GDM1 (cell line): ENCODE measurements at places on chromosomes 1 and 21.

DNA sequence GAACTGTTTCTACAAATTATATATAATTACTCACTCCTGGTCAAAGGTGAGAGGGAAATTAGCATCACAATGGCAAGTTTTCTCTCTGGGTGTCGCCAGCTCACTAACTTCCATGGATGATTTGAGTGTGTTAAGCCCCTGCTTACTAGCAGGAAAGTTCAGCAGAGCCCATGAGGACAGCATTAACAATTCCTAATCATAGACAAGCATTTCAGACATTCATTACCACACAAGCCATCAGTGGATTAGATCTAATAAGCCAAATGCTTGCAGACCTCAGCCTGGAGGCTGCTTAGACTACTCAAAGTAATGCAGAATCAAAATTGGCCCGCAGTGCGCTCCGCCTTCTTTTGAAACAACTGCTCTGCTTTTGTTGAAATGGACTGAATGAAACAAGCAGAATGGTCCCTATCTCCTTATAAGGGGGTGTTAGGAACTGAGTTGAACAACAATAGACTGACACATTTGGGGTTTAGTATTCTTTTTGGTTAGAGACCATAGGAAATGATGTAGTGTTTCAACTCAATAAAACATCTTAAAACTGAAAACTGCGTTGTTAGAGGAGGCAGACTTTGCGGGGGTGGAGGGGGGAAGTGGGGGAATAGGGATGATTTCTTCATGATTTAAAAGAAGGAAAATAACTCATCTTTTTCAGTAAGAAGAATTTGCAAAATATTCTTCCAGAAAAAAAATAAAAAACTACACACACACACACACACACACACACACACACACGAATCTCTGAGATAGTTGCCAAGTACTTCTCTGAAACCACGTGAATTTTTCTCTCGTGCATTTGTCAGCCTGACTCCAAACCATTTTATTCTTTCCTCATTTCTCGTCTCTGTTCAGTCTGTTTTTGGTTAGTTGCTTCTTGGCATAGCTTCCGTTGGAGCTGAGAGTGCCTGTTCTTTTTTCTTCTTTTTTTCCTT lies 54.6 kb downstream of the GORAB start:
- no peak for DNase-seq

- DNase-seq, result peak; percentile 89
Measured at GRCh38 chr1:202615501-202616354, 94.5 kb downstream of the SYT2 start.

GRCh38 chr21:36716836-36717235 lies 17.9 kb downstream of the SIM2 start:
- no peak for DNase-seq

GRCh38 chr1:93977598-93977945 lies 68.3 kb upstream of the GCLM start:
- no peak for DNase-seq

DNA sequence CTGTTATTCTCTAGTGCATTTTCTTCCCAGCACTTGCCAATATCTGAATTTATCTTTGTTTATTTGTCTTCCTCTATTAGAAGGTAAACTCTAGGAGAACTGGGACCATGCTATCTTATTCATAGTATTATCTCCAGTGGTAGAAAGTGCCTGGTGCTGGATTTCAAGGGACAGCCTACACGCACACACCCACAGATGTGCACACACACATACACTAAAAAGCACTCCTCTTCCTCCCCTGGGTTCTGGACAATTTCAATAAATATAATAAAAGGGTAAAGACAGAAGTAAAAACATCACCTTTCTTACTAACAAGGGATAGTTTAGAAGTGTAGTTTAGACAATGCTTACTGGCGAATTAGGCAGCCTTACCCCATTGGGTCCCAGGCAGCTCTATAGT lies 28.5 kb upstream of the USP24 start:
- no peak for DNase-seq

DNA sequence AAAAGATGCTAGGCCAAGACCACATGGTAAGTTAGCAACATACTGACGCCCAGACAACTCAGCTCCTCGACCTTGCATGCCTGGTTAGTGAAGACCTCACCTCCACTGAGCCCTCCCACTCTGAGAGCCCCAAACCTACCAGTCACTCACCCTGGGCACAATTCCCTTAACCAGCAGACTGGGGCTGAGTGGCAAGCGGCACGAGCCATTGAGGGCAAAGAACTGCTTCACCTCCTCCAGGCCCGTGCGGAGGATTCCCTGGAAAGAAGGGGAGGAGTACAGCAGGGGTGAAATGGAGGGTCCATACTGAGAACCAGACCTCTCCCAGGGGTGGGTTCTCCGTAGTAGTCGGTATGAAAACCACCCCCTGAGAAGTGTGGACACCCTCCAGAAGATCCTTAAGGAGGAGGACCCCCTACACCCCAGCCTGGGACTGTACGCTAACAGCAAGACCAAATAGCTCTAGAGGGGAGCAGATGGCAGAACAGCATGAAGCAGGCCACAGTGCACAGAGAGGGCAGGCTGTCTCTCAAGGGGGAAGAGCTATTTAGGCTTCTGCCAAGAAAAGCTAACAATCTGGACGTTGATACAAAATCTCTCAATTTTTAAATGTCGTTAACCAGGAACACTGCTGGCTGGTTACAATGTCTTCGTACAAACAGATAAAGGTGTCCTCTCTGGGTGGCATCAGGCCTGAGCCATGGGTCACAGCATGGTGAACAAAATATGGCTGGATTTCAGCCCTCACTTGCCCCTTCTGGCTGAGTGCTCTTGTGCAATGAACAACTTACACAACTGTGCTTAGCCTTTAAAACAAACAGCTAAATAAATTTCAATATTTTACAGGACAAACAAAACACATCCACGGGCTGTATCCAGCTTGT lies 31.0 kb upstream of the PPP1R15B start:
- DNase-seq, result no peak

- DNase-seq, result no peak
Measured at GRCh38 chr1:67824766-67825165, 8.5 kb downstream of the GNG12 start.

DNA sequence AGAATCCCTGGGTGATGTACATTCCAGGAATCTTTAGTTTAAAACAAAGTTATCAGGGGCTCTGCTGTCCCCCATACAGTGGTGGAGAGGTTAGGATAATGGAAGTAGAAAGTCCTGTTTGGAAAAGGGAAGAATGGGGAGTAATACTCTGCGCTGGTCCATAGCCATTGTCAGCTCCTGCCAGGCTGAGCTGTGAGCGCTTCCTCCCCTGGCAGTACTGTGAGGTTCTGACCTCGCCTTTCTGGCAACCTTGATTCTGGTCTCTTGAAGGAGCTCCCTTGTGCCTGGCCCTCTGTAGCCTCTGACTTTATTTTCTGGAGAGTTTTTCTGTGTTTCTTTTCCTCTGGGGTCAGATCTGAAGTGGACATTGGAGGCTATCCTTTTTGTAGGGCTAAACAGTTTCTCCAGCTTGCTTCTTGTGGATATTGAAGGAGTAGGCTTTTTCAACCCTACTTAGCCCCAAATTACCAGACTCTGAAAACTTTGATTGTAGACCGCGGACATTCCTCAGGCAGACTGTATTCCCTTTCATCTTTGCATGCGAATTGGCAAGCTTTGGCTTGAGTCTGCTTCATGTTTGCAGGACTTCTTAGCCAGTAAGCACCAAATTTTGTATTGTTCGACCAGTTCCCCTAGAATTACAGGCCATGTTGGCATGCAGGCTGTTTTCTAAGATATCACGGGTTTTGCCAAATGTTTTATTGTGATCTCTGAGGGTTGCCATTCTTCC lies 13.8 kb downstream of the UBE4B start:
- DNase-seq, result no peak

DNA sequence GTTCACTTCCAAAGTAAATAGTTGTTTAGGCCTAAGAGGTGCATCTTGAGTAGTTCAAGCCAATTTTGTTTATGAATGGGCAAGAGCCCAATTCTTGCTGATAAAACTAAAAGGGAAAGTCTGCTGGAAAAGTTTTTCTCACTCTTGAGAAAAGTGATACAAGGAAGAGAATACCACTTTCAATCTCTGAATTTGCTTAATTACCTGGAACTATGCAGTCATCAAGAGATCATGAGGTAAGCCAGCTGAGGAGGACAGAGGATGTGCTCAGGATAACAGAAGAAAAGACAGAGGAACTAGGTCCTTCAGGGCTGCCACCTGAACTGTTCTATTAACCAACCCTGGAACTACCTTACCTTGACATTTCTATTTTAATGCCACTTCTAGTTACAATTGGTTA lies 42.2 kb downstream of the ILDR2 start:
- no peak for DNase-seq

GRCh38 chr1:218659911-218660677 lies 315.0 kb downstream of the TGFB2 start:
- no peak for DNase-seq

DNA sequence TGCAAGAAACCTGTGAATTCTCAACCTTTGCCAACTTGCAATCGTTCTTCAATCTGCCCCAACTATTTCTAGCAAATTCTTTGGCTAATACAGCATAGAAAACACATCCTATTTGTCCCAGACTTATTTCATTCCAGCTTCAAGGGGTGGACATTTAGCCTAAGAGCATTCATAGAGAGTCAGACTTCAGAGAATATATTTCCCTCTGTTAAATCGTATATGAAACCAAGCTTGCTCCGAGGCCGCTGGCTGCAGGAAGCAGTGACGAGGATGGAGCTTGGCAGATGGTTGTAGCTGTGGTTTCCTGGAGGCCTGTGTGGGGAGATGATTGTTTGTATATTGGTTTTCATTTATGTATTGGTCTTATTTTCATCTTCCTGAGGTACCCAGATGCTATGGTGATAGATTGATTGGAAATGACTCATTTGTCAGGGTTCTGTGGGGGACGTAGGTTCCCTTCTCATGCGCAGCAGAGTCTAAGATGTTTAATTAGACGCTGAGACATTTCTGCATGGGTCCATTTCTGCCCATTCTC lies 26.1 kb downstream of the MAN1C1 start:
- peak; percentile 76 for DNase-seq

DNA sequence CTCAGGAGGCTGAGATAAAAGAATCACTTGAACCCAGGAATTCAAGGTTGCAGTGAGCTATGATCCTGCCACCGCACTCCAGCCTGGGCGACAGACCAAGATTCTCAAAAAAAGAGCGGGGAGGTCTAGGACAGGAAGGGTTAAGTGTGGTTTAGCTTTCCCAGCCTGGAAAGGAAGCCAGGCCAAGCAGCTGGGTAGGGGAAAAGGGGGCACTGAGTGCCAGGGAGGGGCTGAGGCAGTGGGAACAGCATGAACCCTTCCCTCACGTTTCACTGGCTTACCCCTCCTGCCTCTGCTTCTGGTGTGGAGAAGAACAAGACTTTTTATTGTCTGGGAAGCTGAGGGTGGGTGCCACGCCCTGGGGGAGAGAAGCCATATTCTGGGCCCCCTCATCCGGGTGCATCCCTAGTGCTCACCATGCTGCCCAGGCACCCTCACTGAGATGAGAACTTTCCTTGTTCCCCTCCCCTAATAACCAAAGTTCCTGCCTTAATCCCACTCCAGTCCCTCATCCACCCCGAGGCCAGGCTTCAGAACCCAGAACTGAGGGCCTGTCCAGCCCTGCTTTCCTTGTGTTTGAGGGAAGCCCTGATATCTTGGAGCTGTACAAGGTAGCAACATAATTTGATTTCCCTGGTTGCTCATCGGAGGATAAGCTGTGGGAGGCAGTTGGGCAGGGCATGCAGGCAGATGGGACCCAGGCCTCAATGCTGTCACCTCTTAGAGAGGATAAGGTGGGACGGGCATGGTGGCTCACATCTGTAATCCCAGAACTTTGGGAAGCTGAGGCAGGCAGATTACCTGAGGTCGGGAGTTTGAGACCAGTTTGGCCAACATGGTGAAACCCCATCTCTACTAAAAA lies 2.0 kb upstream of the LMNA start:
- DNase-seq, result no peak

DNA sequence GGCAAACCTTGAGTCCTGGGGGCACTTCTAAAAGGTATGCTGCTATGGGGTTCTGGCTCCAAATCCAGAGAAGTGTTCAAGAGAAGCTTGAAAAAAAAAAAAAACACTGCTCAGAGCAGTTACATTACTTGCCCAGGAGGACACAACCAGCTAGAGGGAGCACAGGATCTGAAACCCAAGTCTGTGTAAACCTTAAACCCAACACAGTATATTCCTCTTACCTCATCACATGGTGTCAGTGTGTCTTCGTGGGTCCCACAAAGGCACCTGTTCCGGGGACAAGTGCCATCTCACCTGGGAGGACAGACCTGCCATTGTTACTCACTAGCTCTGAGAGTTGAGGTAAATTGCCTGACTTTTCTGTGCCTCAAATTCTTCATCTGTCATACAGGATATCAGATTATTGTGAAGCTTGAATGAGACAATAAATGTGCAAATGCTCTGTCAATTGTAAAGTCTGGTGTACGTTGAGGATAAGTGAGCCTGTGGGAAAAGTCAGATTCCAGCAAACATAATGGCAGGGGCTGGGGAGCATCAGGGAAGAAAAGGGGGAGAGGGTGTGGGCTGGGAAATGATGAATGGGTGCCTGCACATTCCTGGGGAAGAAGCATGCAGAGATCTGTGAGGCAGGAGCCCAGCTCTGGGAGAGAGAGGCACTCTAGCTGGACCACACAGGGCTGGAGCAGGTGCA lies 170.4 kb upstream of the ZC3H12A start:
- DNase-seq, result no peak

DNA sequence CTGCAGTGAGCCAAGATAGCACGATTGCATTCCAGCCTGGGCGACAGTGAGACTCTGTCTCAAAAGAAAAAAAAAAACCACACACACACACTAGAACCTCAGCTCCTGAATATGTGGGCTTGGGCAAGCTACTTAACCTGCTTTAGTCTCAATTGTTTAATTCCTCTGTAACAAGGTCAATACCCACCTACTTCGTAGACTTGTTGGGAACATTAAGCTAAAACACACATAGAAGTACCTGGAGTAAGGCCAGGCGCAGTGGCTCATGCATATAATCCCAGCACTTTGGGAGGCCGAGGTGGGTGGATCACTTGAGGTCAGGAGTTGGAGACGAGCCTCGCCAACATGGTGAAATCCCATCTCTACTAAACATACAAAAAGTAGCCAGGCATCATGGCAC lies 77.1 kb downstream of the CLSTN1 start:
- DNase-seq, result no peak

- DNase-seq, result no peak
Measured at GRCh38 chr1:172040466-172040865, 199.2 kb downstream of the DNM3 start.

DNA sequence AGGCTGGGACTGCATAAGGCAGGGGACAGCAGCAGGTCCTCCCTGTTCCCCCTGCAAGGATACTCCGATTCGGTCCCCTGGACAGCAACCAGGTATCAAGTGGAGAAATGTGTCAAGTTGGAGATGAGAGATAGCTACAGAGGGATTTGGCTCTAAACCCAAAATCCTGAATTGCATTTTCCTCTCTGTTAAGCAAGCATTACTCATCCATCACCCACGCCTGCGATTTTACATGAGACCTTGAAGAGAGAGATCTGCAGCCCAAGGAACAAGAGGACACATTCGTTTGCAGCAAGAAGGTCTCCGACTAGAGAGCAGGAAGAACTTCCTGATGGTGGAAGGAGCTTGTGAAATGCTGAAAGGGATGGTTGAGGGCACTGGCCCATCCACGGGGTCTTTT lies 21.9 kb downstream of the SYT2 start:
- DNase-seq, result no peak

GRCh38 chr1:247500865-247501264 lies 35.4 kb downstream of the OR2C3 start:
- DNase-seq, result no peak

GRCh38 chr1:239483391-239483790 lies 97.0 kb downstream of the CHRM3 start:
- DNase-seq, result no peak
